Stimulated activated CD8-positive, alpha-beta memory T cell treated with anti-CD3 and anti-CD28 coated beads, Interleukin-7, amount 100 ng/mL, for 1 hour (primary cell): ENCODE measurements at places on chromosomes 4 and X.

GRCh38 chr4:2451036-2451520 is 17.8 kb upstream of the RNF4 start:
- no peak for DNase-seq

GRCh38 chrX:33379839-33380238 is 168.5 kb upstream of the DMD start:
- DNase-seq = no peak

DNA sequence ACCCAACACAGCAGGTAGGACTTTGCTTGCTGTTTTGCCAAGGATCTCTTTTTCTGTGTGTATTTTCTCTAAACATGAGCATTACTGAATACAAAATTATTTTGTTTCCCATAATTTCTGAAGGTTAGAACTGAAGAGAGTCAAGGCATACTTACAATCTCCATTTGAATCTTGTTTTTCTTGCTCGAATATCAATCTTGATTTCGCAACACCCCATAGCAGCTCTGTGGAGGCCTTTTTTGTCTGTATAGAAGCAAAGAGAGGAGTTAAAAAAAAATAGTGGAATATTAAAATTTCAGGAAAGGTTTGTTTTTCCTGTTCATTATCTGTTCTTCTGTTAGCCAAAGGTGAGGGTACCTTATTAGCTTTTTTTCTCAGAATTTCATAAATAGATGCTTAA is 92.9 kb downstream of the TNIP2 start:
- DNase-seq = no peak

- DNase-seq = no peak
Measured at GRCh38 chrX:42752730-42753129, 25.2 kb downstream of the PPP1R2C start.

DNA sequence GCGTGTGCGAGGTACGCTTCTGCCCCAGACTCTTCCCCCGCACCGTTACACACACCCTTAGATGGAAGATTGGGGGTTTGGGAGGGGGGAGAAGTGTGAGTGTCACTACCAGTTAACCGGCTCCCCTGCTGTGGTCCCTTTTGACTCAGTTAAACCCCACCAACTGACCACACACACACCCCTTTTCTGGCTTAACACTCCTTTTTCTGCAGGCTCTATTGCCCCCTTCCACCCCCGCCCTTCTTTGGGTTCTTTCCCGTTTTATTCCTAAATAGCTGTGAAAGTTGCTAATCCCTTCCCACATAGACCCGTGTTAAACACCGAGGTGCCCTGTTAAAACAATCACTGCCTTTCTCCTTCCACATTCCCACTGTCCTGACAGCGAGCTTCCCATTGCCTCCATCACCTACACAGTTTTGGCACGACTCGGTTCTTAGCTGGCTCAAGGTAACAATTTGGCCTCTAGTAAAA is 3.7 kb upstream of the NR3C2 start:
- no peak for DNase-seq

DNA sequence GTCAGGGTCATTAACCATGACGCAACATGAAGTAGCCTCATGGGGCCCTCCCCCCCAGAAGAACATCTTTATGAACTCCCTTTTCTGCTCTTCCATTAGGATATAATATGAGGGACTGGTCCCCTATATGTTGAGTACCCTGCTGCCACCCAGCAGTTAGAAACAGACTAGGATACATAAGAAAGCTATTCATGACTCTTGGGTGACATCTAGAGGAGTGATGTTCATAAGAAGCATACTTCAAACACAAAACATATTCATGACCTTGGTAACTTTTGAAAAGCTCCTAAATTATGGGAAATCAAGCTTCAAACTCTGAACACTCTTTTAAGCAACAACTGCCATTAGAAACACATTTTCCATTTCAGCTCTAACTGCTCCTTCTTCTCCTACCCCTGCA is 155.2 kb upstream of the SPIN4 start:
- no peak for DNase-seq

DNA sequence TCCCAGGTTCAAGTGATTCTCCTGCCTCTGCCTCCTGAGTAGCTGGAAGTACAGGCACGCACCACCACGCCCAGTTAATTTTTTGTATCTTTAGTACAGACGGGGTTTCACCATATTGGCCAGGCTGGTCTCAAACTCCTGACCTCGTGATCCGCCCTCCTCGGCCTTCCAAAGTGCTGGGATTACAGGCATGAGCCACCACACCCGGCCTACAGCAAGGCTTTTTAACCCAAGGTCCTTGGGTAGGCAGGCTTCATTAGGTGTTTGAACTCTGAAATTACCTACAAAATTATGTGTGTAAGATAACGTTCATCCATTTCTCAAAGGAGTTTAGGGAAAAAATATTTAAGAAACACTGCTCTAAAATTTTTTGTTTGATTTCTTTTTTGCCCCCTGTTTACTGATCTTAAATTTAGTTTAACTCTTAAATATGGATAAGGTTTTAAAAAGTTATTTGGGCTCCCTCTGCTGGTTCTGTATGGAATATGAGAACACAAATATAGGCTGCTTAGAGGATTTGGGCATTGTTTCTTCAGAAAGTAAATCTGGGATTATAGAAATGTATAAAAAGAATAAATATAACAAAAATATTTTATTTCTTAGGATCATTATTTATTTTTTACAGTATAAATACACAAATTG is 92.8 kb downstream of the CBR4 start:
- no peak for DNase-seq

- no peak for DNase-seq
Measured at GRCh38 chr4:182918791-182919302, 1.7 kb upstream of the DCTD start.

- no peak for DNase-seq
Measured at GRCh38 chr4:76697129-76697803, 200.7 kb downstream of the SOWAHB start.

- no peak for DNase-seq
Measured at GRCh38 chr4:11106190-11106589, 322.5 kb downstream of the HS3ST1 start.

GRCh38 chr4:188665491-188666457 is 526.5 kb downstream of the TRIML1 start:
- DNase-seq = no peak

GRCh38 chr4:98284640-98285046 is 23.5 kb downstream of the RAP1GDS1 start:
- no peak for DNase-seq

GRCh38 chr4:110197529-110198042 is 829 bp downstream of the ELOVL6 start:
- peak; percentile 6 for DNase-seq

- DNase-seq = no peak
Measured at GRCh38 chr4:127622921-127623796, 9.6 kb upstream of the INTU start.

DNA sequence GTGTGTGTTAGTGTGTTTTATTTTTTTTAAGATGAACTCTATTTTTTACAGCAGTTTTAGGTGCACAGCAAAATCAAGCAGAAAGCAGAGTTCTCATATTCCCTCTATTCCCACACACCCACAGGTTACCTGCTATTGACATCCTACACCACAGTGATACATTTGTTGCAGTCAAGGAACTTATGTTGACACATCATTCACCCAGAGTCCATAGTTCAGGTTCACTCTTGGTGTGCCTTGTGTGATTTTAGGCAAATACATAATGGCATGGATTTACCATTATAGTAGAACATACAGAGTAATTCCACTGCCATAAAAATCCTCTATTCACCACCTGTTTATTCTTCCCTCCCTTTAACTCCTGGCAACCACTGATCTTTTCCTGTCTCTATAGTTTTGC is 28.7 kb downstream of the DIAPH2 start:
- DNase-seq = no peak

- DNase-seq = no peak
Measured at GRCh38 chr4:121069430-121069829, 2.9 kb downstream of the NDNF start.

- DNase-seq = no peak
Measured at GRCh38 chrX:51242212-51242611, 90.4 kb upstream of the NUDT10 start.

GRCh38 chr4:159776961-159777360 is 674.1 kb downstream of the RAPGEF2 start:
- DNase-seq = no peak

DNA sequence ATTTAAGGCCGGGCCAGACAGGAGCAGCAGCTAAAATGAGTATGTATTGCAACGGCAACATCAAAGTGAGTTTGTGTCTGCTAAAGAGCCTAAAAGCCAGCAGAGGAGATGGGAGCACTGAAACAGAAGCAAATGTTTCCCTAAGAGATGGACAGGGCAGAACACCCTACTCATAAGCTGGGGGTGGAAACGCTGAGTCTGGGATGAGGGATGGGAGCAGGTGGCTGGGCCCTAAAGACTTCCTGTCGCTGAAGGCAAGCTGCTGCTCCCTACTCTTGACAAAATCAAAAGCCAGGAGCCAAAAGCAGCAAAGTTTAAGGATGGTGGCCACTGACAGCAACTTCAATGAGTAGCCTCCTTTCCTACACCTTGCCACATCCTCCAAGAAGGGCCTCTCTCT is 40.6 kb upstream of the NAP1L5 start:
- no peak for DNase-seq

- DNase-seq = no peak
Measured at GRCh38 chr4:121784975-121785374, 16.1 kb upstream of the EXOSC9 start.

DNA sequence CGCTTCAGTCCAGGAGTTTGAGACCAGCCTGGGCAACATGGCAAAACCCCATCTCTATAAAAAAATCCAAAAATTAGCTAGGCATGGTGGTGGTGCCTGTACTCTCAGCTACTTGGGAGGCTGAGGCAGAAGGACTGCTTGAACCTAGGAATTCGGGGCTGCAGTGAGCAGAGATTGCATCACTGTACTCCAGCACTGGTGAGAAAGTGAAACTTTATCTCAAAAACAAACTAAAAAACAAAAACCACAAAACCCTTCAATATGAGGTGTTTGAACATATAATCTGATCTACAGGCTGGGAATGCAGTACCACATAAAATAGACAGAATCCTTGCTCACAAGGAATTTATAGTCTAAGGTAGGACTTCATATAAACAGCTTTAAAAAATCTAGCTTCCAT is 103.9 kb downstream of the PDS5A start:
- no peak for DNase-seq

DNA sequence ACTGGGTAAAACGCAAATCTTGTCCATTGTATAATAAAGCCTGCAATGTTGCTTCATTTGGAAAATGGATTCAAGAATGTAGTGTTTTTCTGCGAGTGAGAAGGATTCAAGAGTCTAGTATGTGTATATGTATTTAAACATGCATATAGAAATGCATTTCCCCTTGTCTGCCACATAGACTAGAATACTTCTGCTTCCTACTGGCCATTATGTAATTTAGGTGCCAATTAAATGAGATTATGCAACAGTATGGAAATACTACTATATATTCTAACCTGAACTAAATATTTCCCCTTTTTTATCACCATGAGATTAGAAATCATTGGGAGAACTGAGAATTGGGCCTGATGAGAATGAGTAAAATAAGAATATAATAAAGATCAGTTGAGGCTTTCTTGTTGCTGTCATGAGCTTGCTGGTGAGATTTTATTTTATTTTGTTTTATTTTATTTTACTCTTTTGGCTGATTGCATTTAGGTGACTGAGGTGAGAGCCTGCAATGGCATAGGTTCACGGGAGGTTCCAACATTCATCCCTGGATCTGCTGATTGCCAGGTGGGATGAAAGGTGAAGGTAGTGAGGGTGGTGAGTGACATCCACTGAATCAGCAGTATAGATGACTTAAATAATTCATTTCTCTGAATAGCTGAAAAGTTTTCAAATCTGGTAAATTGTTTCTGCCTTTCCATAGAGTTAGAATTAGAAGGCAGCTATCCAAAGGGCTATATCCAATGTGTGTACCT is 95.6 kb upstream of the SLC4A4 start:
- no peak for DNase-seq

DNA sequence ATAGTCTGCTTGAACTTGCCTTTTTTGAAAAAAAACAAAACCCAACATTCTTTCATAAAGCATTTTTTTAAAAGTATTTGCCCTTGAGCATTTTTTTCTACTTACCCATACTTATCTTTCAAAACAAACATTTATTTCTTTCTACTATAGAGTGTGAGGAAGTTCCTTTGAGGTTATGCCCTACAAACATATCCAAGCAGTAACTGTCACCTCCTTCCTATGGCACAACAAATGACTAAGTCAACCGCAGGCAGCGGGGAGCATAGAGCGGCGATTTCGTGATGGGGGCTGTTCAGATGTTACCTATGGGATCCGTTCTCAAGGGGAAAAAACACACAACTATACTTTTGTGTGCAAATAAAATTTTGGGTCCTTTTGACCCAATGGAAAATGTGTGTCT is 19.4 kb downstream of the SPRY1 start:
- peak; percentile 5 for DNase-seq

GRCh38 chr4:94525993-94526728 is 74.4 kb downstream of the PDLIM5 start:
- no peak for DNase-seq

- DNase-seq = no peak
Measured at GRCh38 chrX:18654875-18655836, 16.8 kb downstream of the RS1 start.

- DNase-seq = no peak
Measured at GRCh38 chr4:24858026-24858425, 54.8 kb downstream of the CCDC149 start.

GRCh38 chr4:138113819-138114400 is 128.2 kb downstream of the SLC7A11 start:
- DNase-seq = no peak

DNA sequence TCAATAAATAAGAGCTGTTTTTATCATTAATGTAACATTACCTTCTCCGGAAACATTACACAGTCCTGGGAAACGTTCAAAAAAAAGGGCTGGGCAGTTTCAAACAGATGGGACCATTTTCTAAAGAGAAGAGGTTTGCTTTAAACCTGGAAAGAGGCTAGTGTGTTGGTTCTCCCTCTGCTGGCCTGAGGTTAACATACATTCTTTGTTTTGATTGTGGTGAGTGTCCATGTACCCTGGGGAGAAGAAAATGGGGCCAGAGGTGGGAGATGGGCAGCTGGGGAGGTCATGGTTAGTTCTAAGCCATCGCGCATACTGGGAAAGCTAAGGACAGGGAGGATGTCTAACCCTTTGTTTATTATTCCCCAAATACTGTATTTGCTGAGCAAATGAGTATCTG is 194.7 kb downstream of the CPEB2 start:
- no peak for DNase-seq

DNA sequence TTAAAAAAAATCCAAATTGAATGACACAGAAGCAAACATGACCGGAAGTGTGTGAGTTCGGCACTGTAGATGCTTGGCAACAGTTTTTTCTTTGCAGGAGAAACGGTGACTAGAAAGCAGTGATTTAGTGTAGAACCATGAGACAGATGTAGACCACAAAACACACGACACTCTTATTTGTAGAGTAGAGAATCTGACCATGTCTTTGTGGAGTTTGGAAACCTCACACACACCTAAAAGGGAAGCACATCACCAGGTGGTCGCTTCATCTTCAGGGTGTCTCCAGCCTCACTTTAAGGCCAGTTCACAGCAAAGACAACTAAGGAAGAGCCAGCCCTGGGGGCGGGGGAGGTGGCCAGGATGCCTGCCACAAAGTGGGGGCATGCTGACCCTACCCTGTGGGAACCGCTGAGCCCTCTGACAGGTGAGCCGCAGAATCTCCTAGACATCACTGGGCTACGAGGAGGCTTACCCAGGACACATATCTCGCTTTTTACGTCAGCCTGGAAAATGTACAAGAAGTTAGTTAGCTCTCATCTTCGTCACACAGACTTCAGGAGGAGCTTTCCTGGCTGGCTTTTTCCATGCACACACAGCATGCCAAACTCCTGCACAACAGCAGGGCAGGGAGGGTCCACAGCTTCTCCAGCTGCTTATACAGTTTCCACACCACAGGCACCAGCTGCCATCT is 64.4 kb upstream of the PDLIM3 start:
- no peak for DNase-seq

- no peak for DNase-seq
Measured at GRCh38 chrX:30831082-30831481, 58.0 kb downstream of the TAB3 start.

- DNase-seq = no peak
Measured at GRCh38 chrX:24859211-24859841, 156.4 kb downstream of the ARX start.
